LHCN-M2 (cell line): ENCODE measurements at places on chromosomes 13 and 19. TPM values are rescaled to one million over a fixed set of nuclear protein-coding genes. Genes with fewer than 3 reads are reported as not detected.

EXOC3L2 gene
- total RNA-seq: not detected in 2 replicates

DNA sequence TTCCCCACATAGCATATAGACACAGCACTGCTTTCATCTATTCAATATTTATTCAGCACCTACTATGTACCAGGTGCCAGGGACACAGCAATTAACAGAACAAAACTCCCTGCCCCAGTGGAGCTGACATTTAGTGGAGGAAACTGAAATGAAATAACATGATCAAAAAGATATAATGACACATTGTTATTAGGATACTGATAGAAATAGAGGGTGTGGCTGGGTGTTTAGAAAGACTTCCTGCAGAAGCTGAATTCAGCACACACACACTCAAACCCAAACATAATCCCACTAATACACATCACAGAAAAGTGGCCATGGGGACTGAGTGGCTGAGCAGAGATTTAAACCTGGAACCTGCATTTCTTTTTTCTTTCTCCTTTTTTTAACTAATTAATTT is 3.8 kb upstream of the CDC37 start:
- no peak for DNase-seq

GRCh38 chr19:19948800-19949199 is 48.1 kb downstream of the ZNF93 start:
- DNase-seq: no peak

GRCh38 chr19:4046946-4047683 is 19.6 kb downstream of the ZBTB7A start:
- no peak for DNase-seq
